Esophagus mucosa (tissue), 1 donor: ENCODE measurements at places on chromosomes 3 and 15. TPM values are rescaled to one million over a fixed set of nuclear protein-coding genes. Genes with fewer than 3 reads are reported as not detected.

GRCh38 chr3:185114756-185115155 is 38.1 kb downstream of the C3orf70 start:
- ATAC-seq = no peak

DNA sequence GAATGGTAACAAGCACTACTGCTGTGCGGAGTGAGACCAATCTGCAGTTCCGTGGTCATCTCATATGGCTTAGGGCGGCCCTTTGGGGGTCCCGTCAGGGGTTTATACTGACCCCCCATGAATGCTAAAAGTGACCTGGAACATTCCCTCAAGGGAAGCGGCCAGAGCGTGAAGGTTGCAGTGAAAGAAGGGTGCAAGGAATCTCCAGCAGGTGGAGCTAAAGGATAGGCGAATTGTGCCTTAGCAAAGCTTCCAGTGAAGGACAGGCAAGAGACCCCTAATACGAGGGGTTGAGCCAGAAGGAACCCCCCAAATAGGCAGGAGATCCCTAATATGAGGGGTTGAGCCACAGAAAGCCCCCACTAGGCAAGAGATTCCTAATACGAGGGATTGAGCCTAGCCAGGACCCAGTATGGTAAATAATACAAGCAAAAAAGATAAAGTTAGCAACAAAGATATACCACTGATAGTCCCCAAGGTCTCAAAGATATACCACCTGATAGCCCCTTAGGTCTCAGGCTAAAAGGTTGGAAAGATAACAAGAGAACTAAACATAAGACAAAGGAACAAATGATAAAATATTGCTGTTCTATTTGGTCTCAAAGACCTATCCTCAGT is 32.8 kb downstream of the ZNF589 start:
- no peak for ATAC-seq

GRCh38 chr3:45516829-45517228 is 77.7 kb upstream of the LIMD1 start:
- ATAC-seq = no peak

TMEM202 gene
- not detected for total RNA-seq
